Endothelial cell (in vitro differentiated cells): ENCODE measurements at places on chromosomes 2 and 18. TPM values are rescaled to one million over a fixed set of nuclear protein-coding genes. Genes with fewer than 3 reads are reported as not detected.

- DNase-seq: no peak
Measured at GRCh38 chr18:37259711-37260110, 305.9 kb downstream of the CELF4 start.

TAF1B gene
- total RNA-seq: 19.5 TPM

CUL3 gene
- total RNA-seq: 138 TPM

- DNase-seq: no peak
Measured at GRCh38 chr2:136135921-136136906, 18.3 kb upstream of the CXCR4 start.

VWC2L gene
- not detected for total RNA-seq

GRCh38 chr2:100427627-100428258 lies 10.3 kb upstream of the CHST10 start:
- DNase-seq: peak; percentile 57

DNA sequence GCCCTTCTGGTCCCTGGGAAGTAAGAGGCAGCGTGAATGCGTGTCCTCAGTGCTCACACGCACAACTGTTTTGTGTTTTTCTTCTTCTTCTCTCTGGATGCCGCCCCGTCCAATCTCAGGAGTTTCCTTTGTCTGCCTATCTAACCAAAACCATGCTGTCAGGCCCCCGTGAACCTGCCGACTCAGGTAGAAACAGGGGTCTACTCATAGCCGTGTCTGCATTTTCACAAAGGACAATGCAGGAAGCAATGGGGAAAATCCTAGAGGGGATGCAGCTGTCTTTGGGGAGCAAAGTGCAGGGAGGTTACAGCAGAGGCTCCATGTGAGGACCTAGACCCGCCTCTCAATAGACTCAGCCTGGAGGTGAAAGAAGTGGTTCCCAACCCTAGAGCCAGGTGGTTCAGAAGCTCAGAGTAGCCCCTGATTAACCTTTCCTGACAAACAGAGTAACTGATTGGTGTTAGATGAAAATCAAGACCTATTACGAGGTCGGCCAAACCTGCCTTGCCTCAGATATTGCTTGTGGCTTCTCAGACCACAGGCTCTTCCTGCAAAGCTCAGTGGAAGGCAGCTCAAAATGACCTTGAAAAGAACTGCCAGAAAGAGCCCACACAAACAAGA lies 49.3 kb downstream of the CD226 start:
- no peak for DNase-seq

- DNase-seq: peak; percentile 77
Measured at GRCh38 chr2:68441179-68441993, 25.7 kb downstream of the FBXO48 start.

TACR1 gene
- total RNA-seq: 1.0 TPM

GRCh38 chr18:44709307-44710126 lies 28.8 kb downstream of the SETBP1 start:
- DNase-seq: no peak

DNA sequence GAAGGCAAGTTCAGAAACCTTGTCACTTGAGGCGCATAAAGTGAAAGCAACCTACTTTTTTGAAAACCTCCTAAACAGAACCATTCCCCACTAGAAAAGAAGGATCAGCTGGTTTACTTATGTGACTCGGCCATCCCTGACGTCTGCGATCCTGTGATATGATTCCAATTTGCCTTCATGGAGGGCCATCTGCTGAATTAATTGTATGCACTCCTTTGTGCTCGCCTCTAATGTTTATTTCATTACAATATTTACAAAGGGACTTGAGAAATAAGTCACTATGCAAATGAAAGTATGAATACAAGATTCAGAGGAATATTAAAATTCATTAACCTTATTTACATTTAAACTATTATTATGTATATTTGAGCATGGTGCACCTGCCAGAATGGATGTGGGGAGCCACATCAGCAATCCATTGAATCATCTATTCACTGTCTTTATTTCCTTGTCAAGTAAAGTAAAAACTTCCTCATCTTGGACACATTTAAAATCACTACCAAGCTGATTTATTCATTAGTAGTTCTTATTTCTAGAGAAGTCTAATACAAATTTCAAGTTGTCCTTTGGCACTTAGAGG lies 96.5 kb downstream of the RBM43 start:
- DNase-seq: no peak

DNA sequence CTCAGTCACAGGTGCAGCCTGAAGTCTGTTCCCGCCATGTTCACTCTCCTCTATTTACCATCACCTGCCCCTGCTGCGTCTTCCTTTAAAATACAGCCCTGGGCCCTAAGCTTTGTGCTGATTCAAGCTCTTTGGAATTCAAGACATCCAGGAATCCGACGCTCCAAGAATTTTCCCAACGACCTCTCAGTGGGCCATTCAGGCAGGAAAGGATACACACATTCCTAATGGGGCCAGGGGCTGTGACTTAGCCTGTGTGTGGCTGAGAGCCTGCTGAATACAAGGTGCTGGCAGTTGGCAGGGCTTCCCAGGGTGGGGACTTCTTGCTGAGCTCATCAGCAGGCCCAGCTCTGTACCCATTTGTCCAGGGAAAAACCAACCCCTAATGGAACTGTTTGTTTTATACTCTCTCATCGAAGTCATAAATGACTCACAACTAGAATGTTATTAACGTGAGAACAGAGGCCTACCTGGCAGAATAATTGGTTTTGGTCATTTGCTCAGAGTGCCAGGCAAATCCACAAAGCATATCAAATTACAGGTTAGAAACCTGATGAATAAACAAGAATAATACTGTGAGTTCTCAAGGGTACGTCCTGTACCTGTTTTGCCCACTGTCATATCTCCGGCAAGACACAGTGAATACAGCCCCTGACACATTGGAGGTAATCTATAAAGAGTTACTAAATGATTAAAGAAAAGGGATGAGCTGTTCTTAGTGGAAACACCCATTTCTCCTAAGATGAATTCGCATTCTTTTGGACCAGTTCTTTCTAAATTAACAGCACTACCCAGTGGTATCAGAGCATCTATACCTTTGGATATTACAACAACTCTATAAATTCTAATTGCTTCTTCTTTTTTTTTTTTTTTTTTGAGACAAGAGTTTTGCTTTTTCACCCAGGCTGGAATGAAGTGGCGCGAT lies 12.6 kb upstream of the KCMF1 start:
- DNase-seq: peak; percentile 61

SMIM21 gene
- not detected for total RNA-seq

- no peak for DNase-seq
Measured at GRCh38 chr2:70009762-70010575, 48.5 kb upstream of the ASPRV1 start.

GRCh38 chr2:48910961-48911360 lies 155.4 kb upstream of the LHCGR start:
- DNase-seq: no peak

- no peak for DNase-seq
Measured at GRCh38 chr2:65424391-65424790, 8.0 kb downstream of the SPRED2 start.
